ENCODE measurements at places on chromosomes 2 and 18. TPM values are rescaled to one million over a fixed set of nuclear protein-coding genes. Genes with fewer than 3 reads are reported as not detected.

GRCh38 chr2:119691189-119691588, 12.2 kb downstream of the TMEM177 start:
- no peak for DNase-seq

DNA sequence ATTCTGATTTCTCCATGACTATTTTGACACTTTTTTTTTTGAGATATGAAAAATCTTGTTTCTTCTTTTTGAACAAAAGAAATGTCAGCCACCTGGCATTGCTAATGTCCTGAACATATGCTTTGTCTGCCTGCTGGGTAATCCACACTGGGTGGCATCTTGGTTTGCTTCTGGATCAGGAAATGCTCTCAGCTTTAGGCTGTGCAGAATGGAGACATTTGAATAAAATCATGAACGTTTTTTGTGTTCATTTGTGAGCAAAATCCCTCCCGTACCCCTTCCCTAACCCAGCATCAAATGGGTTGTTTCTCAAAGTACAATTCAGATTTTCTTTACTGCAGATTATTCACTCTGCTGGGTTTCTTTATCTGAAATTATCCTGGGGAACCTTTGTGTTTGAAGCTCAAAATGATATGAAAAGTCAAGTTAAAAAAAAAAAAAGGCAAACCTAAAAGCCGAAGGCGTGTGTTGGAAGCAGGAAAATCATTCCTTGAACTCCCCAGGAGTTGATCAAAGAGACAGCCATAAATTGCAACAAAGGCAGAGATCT, 53.4 kb upstream of the KLF7 start:
- DNase-seq = no peak

- DNase-seq = no peak
Measured at GRCh38 chr2:164831887-164832286, 9.7 kb downstream of the COBLL1 start.

DNA sequence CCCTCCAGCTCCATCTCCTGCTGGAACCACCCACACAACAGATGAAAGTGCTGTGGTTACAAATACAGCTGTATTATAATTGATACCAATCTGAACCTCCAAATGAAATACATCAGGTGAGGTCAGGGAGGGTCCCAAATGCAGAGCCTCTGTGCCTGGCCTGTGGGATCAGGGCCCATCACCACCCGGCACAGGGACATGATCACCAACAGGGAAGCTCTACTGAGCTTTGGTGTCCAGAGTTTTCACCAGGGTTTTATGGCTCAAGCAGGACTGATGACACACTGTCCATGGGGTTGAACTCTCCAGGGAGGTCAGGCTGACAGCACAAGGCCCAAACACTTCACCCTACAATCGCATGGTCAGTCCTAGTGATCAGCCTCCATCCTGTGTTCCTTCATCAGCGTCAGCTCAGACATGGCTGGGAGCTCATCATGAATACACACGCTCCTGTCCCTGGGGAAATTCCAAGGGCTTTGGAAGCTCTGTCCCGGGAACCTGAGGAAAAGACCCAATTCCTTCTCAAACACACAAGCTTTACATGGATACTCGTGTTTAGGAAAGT, 3.9 kb upstream of the PXDN start:
- DNase-seq = no peak

GRCh38 chr2:46979571-46979979, 64.0 kb upstream of the MCFD2 start:
- no peak for DNase-seq

- DNase-seq = no peak
Measured at GRCh38 chr2:84395820-84396219, 63.3 kb downstream of the SUCLG1 start.

DNA sequence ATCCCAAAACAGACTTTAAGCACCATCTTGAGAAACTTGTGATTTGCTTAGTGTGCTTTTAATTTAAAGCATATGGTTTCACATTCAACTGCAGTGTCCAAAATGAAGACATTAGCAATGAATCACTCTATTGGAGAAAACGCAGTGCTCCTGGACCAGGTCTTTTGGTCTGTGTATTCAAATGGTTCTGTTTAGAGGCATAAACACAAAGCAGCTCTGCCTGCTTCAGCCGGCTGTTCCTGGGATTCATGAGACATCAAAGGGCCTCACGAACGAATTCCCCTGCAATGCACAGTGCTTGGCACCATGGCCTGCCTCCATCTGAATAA, 117.1 kb upstream of the SP5 start:
- DNase-seq = no peak

- no peak for DNase-seq
Measured at GRCh38 chr2:218857371-218858137, 2.1 kb upstream of the WNT6 start.

DNA sequence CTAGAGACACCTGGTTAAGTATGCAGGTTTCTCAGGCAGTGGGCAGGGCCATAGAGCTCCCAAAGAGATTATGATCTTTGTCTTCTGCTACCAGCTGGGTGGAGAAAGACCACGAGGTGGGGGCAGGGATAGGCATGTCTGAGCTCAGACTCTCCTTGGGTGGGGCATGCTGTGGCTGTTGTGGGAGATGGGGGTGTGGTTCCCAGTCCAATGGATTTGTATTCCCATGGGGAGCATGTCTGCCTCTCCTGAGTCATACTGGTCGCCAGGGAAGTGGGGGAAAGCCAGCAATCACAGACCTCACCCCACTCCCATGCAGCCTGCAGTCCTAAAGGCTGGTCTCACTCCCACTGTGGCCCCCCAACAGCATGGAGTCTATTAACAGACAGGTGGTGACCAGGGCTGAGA, 31.4 kb upstream of the RHOB start:
- DNase-seq = no peak

GRCh38 chr2:149490296-149490695, 97.3 kb downstream of the MMADHC start:
- no peak for DNase-seq

Gene TMEM163
- total RNA-seq = 0.22 TPM

Gene SIX3
- total RNA-seq = not detected

Gene PDCD1
- 3.3 TPM for total RNA-seq

Data from left ventricle myocardium inferior (tissue), 1 donor.